Natural killer cell treated with Interleukin-12 subunit alpha and Interleukin-12 subunit beta and Interleukin-15 and Interleukin-18, amount 100 ng/mL, for 72 hours (primary cell): ENCODE measurements at places on chromosomes 1 and 21. TPM values are rescaled to one million over a fixed set of nuclear protein-coding genes. Genes with fewer than 3 reads are reported as not detected.

The LCE1E gene
- not detected for total RNA-seq

The TGFB2 gene
- 0.11 TPM for total RNA-seq

The KCNA2 gene
- 0.62 TPM for total RNA-seq

The TMEM35B gene
- total RNA-seq, result 14.3 TPM

The RCSD1 gene
- total RNA-seq, result 30.3 TPM

The MCOLN2 gene
- 117 TPM for total RNA-seq

The CDK18 gene
- 0.71 TPM for total RNA-seq

The VAV3 gene
- 11.6 TPM for total RNA-seq

GRCh38 chr1:193951984-193952383 lies 765.6 kb upstream of the B3GALT2 start:
- no peak for DNase-seq

DNA sequence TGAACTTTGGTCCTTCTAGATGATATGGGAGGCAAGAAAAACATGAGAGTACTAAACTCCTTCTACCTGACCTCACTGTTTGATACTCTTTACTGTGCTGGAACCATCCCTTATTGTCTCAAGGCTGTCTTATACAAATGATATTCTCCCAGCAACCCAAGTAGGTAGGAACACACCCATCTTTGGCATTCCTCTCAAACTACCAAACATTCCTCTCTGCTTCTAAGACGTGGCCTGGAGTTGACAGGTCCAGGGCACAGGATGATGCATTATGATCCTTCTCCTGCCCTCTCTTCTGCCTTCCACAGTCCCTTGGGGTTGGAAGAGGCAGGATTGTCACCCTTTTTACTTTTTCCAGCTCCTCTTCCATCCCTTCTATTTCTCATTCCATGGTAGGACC lies 90.5 kb downstream of the SPATA17 start:
- DNase-seq, result no peak

DNA sequence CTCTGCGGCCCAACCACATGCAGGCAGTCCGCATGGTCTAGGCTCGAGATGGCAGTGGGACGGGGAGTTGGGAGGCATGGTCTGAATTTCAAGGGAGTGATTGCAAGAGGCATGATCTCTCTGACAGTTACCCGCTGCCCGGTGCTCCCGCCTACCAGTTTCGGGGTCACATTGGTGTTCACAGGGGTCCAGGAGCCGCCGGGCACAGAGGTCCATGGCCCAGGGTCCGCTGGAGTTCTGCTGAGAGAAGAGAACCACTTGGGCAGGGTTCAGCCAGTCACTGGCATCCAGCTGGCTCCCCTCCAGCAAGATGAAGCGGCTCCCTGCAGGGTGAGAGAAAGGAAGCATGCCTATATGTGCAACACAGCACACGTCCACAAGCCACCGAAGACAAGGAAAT lies 141.3 kb downstream of the ASTN1 start:
- DNase-seq, result no peak

- DNase-seq, result no peak
Observed at GRCh38 chr1:219544163-219544846, 68.6 kb downstream of the ZC3H11B start.

- DNase-seq, result no peak
Observed at GRCh38 chr21:33135925-33136324, 66.0 kb downstream of the OLIG1 start.

GRCh38 chr1:51697166-51697565 lies 80.3 kb downstream of the OSBPL9 start:
- no peak for DNase-seq

GRCh38 chr1:192527950-192528349 lies 47.6 kb upstream of the RGS1 start:
- no peak for DNase-seq

DNA sequence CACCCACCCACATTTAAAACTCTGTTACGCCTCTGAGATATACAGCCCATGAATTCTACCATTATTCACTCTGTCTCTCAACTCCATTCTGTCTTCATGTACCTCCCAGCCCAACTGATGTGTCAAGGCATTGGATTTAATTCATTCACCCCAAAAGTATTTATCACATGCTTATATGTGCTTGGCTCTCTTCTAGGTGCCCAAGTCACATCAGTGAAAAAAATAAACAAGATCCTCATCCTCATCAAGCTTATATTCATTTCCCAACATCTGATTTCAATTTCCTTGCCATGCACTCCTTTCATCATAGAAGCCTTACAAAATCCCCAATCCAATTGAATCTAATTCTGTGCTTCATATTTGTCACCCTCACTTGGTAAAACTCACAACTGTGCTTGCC lies 967.6 kb downstream of the LTN1 start:
- no peak for DNase-seq

DNA sequence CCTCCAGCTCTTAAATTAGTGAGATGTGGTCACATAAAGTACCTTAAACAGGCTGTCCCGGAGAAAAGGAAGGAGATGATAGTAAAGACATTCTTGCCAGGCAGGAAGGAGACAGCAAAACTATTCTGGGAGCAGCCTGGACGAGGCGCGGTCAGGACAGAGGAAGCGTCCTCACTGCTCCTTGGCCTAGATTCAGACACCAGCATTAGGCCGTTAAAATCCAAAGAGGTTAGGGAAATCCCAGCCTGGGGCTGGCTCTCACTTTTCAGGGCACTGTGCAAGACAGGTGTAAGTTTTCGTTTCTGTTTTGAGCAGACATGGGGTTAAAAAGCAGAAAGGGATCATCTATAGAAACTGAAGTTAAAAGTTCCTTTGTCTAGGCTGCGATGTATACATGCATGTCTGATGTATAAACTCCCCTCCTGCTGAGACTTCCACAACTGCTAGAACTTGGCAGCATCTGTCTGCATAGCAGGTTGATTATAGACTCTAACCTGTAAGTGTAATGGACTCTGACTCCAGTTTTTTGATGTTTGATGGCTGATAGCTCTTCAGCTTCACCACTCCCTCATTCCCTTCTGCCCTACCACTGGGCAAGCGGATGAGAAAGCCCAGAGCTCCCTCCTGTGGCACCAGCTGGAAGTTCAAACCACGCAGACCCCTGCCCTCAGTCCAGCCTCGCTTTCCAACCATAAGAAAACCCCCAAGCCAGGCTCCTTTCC lies 21.5 kb downstream of the STPG1 start:
- DNase-seq, result no peak

DNA sequence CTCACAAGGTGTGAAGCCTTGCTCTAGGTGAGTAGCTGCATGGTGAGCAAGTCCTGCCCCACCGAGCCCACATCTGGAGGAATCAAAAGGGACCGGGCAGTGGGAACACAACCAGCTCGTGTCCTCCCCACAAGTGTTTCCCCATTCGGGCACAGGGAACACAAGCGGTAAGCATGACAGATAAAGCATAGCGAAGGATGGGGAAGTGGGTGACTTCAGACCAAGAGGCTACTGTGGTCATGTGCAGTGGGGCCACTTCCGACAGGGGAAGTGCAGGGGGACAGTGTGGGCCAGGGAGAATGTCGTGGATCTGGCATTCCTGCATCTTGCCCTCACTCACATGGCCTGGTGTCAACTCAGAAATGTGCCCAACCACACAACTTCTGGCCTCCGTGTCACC lies 306.2 kb downstream of the FAM72C start:
- no peak for DNase-seq

DNA sequence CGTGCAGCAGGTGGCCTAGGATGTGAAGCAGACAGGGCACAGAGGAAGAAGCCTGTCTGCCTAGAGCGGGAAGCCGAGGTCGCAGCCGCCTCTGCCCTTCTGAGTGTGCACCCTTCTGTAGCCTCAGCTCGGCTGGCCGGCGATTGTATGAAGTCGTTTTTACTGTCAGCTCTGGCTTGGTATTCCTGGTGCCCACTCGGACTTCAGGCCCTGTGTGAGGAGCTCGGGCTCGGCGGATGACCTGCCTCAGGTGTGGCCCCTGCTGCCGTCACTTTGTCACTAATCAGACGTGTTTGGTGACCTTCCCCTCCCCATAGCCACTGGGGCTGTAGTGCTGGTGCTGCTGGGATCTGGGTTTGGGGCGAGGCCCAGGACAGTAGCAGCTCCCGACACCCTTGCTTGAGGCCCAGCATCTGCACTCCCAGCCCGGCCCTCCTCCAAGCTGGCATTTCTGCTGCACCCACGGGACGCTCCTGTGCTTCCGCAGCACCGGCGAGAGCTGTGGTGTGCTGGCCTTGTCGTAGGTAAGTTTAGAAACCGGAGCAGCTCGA lies 18.1 kb downstream of the SLX9 start:
- DNase-seq, result peak; percentile 55

GRCh38 chr1:207022996-207023679 lies 9.4 kb downstream of the C1orf116 start:
- no peak for DNase-seq

GRCh38 chr1:59104191-59104760 lies 192.6 kb upstream of the FGGY start:
- DNase-seq, result no peak
